ENCODE measurements at places on chromosomes 12 and 14.
A peak's percentile ranks its signal among the peaks of the same experiment; 100 is the strongest.

DNA sequence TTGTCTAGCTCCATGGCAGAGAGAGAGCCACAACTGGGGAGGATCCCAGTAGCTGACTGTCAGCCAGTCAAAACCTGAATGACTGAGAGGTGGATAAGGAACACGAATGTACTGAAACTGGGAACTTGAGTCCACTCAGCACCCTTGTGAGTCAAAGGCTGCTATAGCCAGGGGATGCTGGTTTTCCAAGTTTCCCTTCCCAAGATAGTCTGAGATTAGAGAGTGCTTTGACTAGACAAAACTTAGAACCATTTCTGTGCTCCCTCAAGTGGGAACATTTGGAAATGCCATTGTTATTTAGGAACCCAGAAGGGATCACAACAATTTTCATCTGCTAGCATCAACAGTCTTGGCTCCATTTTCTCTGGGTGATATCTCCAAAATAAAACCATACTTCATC, 4.0 kb downstream of the PRKAG1 start:
- no peak for DNase-seq

DNA sequence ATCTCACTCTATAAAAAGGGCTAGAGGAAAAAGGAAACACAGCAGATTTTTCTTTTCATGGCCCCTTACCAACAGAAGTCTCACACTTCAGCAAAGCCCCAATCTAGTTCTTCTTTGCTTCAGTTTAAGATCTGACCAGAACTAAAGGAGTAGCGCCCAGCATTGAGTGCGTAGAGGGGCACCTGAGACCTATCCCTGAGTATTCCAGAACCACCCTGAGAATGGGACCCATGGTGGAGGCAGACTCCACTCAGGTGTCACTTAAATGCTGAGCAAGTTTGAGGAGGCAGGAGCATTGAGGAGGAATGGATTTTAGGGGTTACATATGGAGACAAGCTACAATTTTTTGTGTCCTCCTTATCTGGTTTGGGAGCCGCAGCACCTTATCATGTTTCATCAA, 1.8 kb upstream of the HOXC11 start:
- DNase-seq: no peak

GRCh38 chr12:22828066-22828465, 203.1 kb downstream of the ETNK1 start:
- no peak for DNase-seq

- no peak for DNase-seq
These were observed 137.6 kb upstream of the TMTC1 start for GRCh38 chr12:29921307-29921706.

DNA sequence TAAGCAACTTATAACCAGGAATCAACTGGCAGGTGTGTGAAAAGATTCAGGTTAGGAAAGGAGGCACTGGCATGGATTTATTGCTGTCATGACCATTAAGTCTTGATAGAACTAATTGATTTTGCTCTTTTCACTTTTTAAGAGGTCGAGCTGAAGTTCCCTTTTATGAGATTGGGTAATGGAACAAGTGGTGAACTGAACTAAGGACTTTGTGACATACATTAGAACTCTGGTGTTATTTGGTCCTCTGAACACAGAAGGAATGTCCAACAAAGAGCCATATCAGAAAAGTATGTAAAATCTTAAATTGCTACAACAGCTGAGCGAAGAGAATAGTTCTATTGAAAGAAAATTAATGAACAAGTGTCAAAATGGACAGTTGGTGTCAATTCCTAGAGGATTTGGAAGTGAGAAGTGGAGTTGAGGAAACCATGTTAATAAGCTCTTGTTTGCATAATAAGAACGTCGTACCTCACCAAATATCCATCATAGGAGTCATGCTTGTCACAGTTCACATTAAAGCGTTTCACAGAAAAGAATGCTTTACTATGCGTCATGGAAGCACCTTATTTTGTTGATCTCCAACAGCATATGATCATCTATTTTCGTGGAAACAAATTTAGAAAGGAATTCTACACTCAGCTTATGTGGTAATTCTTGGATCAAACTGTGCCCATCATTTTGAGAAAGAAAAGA, 8.4 kb upstream of the MYF6 start:
- no peak for DNase-seq

- no peak for DNase-seq
These were observed 58.5 kb downstream of the SPPL3 start for GRCh38 chr12:120845696-120846095.

- no peak for DNase-seq
These were observed 56.5 kb downstream of the ISCA2 start for GRCh38 chr14:74550071-74550470.

DNA sequence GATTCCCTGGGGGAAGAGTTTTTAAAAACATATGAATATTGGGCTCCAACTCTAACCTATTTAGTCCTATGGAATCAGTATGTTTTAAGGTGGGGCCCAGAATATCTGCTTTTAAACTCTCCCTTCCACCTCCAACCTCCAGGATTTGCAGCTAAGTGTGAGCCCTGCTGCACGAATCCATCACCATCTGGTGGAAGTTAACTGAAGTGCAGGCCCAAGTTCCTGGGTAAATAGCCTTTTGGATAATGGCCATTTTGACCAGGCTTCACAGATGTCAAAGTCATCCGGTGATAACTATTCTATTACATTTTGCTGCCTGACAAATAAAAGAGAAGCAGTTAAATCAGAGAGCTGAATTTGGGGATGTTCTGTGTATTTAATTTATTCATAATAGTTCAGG, 58.1 kb upstream of the RMST start:
- peak; percentile 37 for DNase-seq

GRCh38 chr12:14654416-14654815, 42.0 kb downstream of the GUCY2C start:
- DNase-seq: no peak

DNA sequence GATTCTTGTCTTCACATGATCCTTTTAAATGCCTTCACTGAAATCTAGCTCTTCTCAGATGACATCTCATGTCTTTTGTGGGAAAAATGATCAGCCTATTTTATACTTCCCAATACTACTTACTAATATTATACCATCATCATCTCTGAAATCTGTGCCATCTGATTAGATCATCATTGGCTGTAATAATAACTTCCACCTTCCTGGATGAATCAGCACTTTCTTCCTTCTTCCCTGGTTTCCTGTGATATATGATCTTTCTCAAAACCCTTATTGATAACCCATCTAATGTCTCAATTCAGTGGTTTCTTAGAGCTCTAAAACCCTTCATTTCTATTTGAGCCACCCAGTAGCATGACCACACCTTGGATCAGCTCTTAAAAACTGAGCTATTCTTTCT, 30.9 kb downstream of the GPR137C start:
- no peak for DNase-seq

DNA sequence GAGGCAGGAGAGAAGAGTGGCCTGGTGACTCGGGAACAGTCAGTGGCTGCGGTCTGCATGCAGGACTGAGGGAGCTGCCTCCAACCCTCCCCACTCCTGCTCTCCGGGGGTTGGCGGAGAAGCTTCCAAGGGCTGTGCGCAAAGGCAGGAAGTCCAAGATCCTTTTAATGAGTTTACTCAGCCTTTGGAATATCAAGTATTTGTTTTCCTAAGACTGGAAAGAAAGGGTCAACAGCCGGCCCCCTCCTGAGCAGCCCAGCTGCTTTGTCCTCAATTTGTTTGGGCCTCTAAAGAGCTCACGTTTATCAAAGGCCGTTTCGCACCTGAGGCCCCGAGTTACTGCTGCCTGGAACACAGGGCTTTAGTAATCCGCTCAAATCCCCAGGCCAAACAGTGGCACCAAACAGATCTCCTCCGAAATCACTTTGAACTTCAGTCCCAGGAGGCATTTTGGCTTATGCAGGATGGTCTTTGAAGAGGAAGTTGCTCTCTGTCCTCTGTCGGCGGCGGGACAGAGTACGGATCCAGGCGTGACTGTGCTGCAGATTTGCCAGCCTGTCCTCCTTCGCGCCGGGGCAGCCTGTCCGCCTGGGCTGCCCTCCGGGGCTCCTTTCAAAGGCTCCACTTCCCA, 117.2 kb upstream of the FZD10 start:
- no peak for DNase-seq

- no peak for DNase-seq
These were observed 127.2 kb upstream of the RGS6 start for GRCh38 chr14:71804992-71805391.

GRCh38 chr12:103997286-103997900, 31.7 kb downstream of the TDG start:
- DNase-seq: no peak

DNA sequence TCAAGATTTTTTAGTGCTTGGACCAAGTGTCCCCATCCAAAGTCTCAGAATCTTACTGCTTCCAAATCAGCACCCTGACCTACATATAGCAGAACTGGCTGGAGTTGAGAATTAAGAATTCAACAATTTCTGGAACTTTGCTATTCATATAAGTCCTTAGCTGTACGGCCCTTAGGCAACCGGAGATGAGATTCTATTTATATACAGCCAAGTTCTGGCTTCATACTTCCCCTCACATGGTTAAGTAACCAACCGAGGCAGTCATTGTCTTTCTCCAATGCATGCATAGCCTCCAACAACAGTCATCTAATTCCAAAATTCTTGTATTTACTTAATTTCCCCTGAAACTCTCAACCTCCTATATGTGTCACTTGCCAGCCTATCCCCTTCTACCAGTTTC, 76.6 kb downstream of the SINHCAF start:
- no peak for DNase-seq

DNA sequence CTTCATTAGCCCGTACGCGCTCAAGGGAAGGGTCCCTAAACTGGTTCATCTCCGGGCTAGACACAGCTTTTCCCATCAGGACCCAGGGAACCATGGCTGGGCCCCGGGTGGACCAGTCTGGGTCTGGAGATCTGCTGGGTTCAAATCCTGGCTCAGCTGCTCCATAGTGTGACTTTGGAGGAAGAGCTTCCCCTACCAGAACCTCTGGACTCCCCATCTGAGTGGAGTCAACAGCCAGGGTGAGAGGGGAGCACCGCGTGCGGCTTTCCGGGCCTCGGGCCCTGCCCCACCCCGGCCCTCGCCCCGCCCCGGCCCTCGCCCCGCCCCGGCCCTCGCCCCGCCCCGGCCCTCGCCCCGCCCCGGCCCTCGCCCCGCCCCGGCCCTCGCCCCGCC, 41.2 kb downstream of the BEGAIN start:
- no peak for DNase-seq

GRCh38 chr14:92217936-92218335, 96.2 kb downstream of the CPSF2 start:
- no peak for DNase-seq

- DNase-seq: no peak
These were observed 70.4 kb upstream of the USP44 start for GRCh38 chr12:95621725-95622124.

- no peak for DNase-seq
These were observed 14.2 kb downstream of the TMEM229B start for GRCh38 chr14:67474366-67474765.

- no peak for DNase-seq
These were observed 86.8 kb downstream of the PDE3A start for GRCh38 chr12:20455001-20455706.

GRCh38 chr12:77995436-77996167, 164.9 kb downstream of the NAV3 start:
- DNase-seq: no peak

- no peak for DNase-seq
These were observed 129.3 kb upstream of the RAP1B start for GRCh38 chr12:68481181-68481941.

GRCh38 chr12:530308-530707, 70.6 kb downstream of the B4GALNT3 start:
- peak; percentile 99 for DNase-seq

GRCh38 chr12:94586589-94587259, 63.6 kb downstream of the TMCC3 start:
- no peak for DNase-seq

DNA sequence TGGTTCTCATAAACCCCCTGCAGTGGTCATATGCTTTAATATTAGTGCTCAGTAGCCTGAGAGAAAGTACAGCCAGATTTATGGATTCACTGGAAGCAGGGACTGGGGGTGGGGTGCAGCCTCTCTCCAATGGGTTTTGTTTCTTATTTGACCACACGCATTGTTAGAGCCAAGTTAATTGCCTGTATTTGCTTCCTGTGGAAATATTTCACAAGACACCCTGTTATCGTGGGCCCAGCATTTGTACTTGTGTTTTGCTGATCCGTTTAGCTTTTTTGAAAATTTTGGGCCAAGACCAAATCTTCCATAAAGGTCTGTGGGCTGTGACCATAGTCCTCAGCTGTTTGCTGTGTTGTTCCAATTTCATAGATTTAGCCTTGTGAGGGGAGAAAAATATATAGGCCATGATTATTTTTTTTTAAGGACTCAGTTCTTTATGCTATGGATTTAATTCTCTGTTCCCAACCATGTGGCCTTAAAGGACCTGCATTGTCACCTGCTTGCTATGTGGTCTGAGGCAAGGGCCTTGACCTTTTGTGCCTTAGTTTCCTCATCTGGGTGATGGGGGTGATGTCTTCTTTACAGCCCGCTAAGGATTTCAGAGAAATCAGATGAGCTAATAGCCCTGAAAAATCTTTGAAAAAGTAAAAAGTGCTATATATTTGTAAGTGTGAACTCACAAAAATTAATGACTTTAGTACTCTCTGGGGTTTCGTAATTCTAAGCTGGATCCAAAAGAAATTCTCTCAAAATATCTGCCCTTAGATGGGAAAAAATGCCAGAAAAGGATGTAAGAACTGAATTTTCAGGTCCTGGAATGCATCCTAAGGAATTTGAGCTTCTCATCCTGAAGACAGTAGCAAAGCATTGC, 370.2 kb downstream of the DPF3 start:
- DNase-seq: no peak

GRCh38 chr14:79573486-79573885, 637.8 kb downstream of the DIO2 start:
- DNase-seq: no peak

GRCh38 chr12:108805136-108805535, 52.2 kb downstream of the SSH1 start:
- no peak for DNase-seq

All from NCI-H2171 treated with DMSO at 0.1 percent for 48 hours (cell line).